Caki2 (cell line): ENCODE measurements at places on chromosomes 5 and 9.
A peak's percentile ranks its signal among the peaks of the same experiment; 100 is the strongest.

DNA sequence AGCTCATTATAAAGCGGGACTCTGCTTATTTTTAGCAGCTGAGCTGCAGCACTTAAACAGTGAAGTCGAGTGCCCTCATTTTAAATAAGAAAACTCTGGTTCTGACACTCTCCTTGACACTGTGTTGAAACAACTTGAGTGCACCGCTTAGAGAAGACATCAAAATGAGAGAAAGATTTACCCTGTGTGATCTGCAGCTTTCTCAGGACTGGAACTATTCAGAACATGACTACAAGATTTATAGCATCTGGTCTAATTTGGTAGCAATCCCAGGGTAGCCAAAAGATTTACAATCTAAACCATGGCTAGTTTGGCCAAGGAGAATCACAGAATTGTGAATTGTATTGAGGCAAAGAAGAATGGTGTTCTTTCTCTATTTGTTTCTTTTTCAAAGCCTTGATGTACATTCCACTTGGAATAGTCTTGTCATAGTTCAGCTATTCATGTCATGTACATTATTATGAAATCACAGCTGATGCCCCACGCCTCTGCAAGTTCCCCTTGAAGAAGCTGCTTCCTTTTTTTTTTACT is 38.7 kb downstream of the PLEKHG4B start:
- DNase-seq = no peak

DNA sequence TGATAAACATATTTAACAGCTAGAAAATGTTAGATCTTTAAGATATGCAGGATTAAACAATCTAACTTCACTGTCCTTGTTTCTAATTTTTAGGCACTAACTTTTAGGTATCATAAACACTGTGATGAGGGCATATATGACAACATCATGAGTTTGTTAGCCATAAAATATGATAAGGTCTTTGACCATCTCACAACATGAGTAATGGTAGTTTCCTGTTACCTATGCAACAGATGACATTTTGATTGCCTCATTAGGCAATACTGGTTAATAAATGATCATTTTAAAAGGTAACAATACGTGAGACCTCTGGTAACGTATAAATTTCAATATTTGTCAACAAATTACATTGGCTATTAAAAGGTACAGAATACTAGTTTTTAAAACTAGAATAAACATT is 613.5 kb downstream of the PDE4D start:
- DNase-seq = no peak

DNA sequence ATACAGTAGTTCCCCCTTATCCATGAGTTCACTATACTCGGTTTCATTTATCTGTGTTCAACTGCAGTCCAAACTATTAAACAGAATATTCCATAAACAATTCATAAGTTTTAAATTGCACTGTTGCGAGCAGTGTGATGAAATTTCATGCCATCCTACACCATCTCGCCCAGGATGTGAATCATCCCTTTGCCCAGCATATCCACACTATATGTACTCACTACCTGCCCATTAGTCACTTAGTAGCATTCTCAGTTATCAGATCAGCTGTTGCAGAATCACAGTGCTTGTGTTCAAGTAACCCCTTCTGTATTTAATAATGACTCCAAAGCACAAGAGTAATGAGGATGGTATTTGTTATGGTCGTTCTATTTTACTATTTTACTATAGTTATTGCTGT is 51.5 kb downstream of the SHOC1 start:
- DNase-seq = peak; percentile 26

GRCh38 chr5:160787240-160787639 is 64.8 kb downstream of the ATP10B start:
- no peak for DNase-seq

DNA sequence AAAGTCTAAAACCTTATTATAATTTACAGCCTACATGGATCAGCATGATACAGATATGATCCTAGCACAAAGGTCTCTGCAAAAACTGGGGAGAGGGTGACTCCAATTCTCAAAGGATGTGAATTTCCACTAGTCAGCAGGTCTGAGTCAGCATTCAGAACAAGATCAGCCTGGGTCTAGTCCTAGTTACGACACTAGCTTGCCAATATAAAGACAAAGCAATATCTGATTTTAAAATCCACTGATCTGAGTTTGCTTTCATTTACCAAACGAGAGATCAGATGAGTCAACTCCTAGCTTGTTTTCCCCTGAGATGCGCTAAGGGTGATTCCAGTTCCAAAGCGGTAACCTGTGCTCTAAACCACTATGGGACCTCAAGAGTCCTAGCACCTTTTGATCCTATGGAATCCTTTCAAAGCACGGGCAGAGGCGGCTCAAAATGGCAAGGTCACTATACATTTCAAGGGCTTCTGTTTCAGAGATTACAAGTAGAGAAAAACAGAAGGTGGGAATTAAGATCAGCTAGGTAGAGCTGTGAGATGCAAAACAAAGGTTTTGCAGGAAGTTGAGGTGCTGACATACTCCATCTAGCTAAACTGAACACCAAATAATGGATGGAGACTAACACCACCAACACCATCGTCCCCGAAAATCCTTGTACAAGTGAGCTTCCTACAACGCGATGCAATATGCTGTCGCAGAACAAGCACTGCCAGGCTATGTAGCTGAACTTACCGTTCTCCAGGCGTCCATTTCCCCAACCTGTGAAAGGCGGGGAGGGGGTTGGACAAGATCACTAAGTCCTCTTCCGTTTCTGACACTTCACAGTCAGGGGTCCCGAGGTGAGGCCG is 906 bp downstream of the SLC25A51 start:
- no peak for DNase-seq

DNA sequence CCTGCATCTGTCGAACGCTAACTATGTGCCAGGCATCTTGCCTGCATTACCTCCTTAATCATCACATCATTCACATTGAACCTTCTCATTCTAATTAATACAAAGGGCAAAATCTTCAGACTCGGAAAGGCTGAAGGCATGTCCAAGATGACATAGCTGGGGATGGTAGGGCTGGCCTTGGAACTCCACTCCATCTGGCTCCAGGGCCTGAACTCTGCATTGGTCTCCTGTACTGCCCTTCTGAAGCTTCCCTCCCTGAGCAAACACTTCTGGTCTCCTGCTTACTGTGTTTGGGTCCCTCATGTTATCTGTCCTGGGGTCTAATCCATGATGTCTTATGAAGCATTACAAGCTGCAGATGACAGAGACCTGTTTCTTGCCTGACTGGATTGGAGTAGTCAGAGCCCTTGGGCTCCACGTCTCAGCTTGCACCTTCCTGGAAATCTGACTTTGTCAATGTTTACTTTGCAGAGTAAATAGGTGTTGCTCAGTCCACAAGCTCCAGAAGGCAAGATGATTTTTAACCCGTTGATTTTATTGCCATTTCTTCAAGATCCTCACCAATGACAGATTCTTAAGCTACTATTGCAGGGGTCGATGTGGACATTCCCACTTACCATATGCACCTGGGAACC is 106.1 kb downstream of the GALNT10 start:
- no peak for DNase-seq

DNA sequence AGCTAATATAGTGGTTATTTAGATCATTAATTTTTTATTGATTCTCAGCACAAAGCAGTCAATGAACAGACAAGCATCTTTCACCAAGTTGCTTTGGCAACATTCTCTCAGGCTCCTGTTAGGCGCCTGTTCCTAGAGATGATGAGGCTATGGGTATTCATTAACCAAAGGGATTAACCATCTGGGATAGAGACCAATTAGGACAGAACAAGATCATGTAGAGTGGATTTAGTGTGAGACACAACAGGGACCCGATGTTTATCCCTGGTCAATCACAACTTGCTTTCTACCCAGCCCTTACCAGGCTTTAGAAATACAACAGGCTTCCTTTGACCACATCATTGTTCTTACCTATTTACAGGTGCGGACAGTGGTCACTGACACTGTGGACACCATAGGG is 82.2 kb downstream of the PJA2 start:
- no peak for DNase-seq

- no peak for DNase-seq
Measured at GRCh38 chr5:149323210-149323609, 22.1 kb upstream of the GRPEL2 start.

GRCh38 chr5:40027400-40027799 is 602.6 kb upstream of the DAB2 start:
- DNase-seq = peak; percentile 16

DNA sequence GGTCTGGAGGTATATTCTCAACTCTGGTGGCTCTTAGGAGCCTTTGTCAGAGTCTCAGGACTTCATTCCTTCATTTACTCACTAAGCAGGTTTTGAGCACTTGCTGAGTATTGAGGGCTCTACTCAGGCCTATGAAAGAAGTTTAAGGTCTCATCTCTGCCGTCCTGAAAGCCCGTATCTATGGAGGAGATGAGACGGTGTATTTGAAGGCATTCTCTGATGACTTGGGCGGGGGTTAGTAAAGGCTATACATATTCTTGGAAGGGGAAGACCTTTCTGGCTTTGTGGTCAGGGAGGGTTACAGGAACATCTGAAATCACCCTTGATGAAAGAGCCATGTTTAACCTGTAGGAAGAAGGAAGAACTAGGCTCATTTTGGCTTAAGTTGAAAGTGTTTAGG is 21.9 kb downstream of the RASGRF2 start:
- no peak for DNase-seq

DNA sequence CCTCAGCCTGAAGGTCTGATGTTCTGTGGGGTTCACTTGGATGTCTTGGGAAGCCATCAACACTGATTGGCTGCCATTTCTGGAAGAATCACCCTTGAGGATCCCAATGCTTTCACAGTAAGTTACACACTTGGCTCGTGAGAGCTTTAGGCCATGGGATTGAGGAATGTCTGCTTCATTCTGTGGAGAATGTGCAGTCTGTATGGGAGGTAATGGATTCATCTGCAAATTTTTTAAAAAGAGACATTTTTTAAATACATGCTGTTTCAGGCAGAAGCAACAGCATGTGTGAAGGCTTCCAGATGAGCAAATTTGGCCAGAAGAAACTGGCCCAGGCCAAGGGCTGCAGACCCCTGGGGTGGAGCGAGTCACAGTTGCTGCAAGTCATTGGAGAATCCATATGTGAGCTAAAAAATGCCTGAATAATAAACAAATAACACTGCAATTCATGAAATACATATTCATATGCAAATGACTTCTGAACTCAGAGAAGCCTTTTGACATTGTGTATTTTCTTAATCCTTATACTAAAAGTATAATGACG is 146.3 kb upstream of the RASEF start:
- DNase-seq = no peak

DNA sequence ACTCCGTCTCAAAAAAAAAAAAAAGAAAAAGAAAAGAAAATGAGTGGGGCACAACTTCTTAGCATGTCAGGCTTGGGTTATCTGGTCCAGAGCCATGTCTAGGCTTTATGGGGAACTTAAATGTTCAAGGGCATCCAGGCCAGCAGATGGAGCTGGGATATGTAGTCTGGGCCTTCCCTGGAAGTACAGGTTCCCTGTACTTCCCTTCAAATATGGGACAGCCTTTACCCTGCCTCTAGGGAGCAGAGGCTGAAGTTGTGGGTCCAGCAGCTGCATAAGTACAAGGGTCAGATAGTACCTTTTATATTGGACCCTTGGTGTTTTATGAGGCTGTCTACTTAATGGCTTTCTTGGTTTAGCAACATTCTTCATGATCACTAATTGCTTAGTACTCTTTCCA is 42.1 kb downstream of the FAF2 start:
- DNase-seq = no peak

DNA sequence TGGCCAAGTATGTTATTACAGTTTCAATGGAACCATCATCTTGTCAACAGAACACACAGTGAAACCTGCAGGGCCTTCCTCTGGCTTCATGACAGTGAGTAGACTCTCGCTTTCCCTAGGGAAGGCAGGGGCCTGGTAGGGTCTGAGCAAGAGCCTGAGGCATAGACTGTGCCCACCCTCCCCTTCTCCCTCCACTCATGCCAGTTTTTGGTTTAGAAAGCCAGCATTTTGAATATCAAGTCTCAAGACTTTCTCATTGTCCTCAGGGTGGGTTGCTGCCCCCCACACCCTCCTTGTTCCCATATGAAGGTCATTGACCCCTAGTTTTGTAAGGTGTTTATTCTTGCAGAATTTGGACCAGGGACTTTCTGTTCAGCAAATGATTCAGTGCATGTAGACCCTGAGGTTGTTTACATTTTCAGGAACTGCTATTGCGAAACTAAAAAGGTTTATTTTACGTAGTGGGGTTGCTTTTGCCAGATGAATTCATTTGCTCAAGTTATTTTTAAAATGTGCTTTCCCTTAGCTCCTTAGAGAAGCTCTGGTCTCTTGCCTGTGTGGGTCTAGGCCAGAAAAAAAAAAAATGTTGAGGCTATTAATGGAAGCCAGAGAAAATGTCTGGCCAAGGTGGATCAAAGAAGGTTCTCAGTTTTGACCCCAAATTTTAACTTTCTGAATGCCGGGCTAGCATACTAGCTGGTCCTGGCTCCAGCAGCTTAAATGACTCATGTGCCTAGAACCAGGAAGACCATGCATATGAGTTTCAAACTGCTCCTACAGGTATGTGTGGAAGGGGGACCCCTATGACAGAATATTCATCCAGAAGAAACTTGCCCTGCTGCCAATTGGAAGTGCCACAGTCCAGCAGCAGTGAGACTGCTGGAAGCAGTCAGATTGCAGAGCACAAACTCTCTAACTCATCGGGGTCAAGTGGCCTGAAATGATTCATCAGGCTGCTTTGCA is 10.1 kb upstream of the MOB3B start:
- DNase-seq = no peak

GRCh38 chr9:91532325-91532724 is 108.7 kb upstream of the NFIL3 start:
- no peak for DNase-seq

GRCh38 chr9:35691757-35692301 is 2.1 kb upstream of the TPM2 start:
- no peak for DNase-seq

- no peak for DNase-seq
Measured at GRCh38 chr9:94031946-94032345, 52.3 kb upstream of the PTPDC1 start.

- no peak for DNase-seq
Measured at GRCh38 chr5:129716235-129716634, 31.7 kb upstream of the MINAR2 start.

- peak; percentile 69 for DNase-seq
Measured at GRCh38 chr9:136807281-136808074, at the start of gene RABL6. Gene RABL6 (plus strand): TSS chr9:136807948. CDS start chr9:136808197, 249 bp downstream.

GRCh38 chr5:34865091-34865490 is 26.1 kb downstream of the TTC23L start:
- no peak for DNase-seq

DNA sequence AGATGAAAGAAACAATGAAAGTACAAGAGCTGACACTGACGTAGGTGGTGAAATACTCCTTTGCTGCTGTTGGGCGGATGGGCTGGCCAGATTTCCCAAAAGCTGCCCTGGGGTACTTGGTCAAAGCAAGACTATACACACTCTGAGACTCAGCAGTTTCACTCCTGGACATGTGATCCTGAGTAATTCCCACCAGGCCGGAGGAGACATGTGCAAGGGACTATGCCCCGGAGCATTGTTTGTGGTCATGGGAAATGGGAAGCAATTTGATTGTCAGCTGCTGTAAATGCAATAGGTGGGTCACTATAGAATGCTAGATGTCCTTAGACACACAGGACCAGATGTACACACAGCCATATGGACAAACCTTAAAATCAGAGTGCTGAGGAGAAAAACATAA is 116.1 kb downstream of the DCP2 start:
- DNase-seq = no peak

GRCh38 chr5:40831346-40832210 is 3.4 kb downstream of the RPL37 start:
- no peak for DNase-seq

- peak; percentile 18 for DNase-seq
Measured at GRCh38 chr9:468766-469426, 254.2 kb downstream of the DOCK8 start.
